HS-27A (cell line): ENCODE measurements at places on chromosomes 6 and 20.

- DNase-seq: no peak
These were observed 6.1 kb downstream of the RAMACL start for GRCh38 chr6:166580076-166581050.

GRCh38 chr6:137975188-137975940, 108.3 kb downstream of the TNFAIP3 start:
- DNase-seq: no peak

GRCh38 chr6:22959571-22959970, 390.2 kb downstream of the HDGFL1 start:
- no peak for DNase-seq

- no peak for DNase-seq
These were observed 6.9 kb upstream of the RPS6KA2 start for GRCh38 chr6:166633732-166634535.

DNA sequence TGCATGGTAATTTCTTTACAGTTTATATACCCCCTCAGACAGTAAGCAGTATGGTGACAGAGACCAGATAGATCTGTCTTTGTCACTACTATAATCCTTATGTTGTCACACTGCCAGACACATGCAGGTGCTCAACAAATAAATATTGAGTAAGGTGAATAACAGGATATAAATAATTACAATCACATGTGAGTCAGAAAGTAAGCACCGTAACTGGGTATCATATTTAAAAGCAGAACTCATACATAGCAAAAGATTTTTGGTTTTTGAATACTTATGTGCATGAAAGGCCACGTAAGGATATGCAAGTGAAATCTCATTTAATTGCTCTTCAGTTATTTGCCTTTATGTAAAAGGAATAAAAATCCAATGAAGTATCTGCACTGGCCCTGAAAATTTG, 17.4 kb downstream of the CNBD2 start:
- no peak for DNase-seq

GRCh38 chr20:64228751-64229506, 26.6 kb upstream of the PCMTD2 start:
- no peak for DNase-seq

DNA sequence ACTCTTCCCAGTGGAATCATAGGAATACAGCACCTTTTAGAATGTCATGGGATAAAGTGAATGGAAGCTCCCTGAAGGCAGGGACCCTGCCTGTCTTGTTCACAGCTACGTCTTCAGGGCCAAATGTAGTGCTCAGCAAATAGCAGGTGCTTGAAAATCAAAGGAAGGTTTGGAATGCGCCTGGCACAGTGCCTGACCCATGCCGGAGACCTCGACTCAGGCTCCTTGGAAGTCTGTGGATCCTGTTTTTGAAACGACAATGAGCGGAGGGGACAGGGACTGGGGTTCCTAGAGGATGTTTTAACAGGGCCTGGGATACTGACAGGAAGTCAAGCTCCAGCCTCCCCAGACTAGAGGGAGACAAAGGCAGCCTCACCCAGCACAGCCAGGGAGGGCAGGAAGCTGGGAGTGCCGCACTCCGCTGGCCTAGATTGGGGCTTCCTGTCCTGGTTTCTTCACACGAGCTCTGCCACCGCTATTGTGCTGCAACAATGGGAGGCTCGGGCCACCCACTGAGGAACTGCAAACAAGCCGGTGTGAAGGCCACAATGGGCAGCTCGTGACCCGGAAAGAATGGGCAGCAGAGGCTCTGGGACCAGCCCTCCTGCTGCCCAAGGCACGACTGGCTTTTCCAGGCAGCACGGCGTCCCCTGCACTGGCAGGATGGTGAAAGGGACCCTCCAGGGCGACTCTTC, 76.7 kb downstream of the PREX1 start:
- no peak for DNase-seq

- no peak for DNase-seq
These were observed 394.6 kb downstream of the KIF16B start for GRCh38 chr20:16178546-16179135.

DNA sequence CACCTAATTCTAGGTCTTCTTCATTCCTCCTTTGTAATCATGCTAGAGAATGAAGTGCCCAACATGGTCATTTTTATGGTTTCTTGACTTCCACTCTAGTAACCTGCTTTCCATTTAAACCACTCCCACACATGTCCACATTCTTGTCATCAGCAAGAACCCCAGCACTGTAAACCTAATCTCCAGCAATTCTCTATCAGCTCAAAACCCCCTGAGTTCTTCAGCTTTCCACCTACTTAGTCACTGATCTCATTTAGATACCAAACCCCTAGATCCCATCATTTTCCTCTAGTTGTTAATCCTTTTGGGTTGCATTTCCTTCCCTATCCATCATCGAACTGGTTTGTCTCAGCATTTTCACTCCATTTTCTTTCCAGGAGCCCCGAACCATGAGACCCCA, 49.7 kb downstream of the GOPC start:
- DNase-seq: no peak

GRCh38 chr20:39270837-39271604, 308.9 kb downstream of the DHX35 start:
- no peak for DNase-seq

DNA sequence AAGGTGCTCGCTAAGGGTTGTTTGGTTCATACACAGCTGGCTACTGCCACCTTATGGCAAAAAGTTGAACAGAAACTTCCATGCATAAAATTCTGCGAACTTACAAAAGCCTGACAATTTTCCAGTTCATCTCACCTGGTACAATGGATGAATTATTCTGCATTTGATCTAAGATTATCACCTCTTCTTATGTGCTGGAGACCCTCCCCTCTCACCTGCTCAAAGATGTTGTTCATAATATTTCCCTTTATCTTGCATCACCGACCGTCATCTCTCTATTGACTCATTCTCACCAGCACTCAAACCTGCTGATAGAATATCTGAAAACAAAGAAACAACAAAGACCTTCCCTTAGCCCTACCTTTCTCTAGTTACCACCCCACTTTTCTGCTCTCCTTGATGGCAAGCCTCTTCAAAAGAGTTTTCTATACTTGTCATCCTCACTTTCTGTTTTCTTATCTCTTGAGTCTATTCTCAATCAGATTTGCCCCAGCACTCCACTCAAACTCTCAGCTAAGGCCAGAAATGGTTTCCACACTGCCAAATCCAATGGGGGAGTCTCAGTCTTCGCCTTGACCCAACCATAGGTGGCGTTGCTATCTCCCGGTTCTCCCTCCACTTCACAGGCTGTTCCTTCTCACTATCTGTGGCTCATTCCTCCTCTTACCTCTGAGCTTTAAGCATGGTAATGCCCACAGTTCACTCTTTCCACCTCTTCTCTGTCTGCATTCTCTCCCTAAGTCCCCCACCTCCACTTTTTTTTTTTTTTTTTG, 25.8 kb downstream of the SNRNP48 start:
- DNase-seq: no peak

- DNase-seq: no peak
These were observed 74.9 kb downstream of the IGF2R start for GRCh38 chr6:160043784-160044183.

GRCh38 chr20:44886828-44887227, 1.3 kb downstream of the YWHAB start:
- DNase-seq: no peak
